Activated naive CD4-positive, alpha-beta T cell treated with anti-CD3 and anti-CD28 coated beads for 36 hours (primary cell): ENCODE measurements at places on chromosomes 4 and X. TPM values are rescaled to one million over a fixed set of nuclear protein-coding genes. Genes with fewer than 3 reads are reported as not detected.
A peak's percentile ranks its signal among the peaks of the same experiment; 100 is the strongest.

DNA sequence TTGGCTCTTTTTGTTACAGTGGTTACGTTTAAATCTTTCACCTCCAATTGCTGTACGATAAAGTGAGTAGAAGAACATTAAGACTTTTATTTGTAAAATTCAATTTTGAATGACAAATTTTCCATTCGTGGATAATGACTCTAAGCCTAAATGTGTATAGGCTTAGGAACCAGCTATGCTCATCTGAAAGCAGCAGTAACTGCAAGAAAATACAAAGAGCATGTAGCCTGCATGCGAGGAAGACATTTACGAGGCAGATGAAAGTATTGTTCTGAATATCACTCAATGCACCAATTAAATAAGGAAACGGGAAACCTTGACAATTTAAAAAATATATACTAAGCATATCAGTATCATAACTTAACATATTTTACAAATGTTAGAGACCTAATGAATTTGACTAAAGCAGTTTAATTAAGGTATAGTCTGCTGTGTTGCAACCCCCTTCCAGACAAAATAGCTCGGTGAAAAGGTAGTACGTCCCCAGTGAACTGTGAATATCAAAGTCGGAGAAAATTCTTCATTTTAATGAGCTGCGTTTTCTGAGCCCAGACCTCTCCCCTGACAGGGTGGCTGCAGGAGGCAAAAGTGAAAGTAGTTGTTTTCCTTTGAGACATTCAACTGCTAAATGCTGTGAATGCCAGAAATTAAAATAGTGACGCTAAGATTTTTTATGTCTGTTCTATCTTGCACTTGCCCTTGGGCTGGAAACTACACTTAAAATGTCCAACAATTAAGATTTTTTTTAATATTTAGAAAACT lies 1236.5 kb upstream of the TENM3 start:
- no peak for DNase-seq

GRCh38 chrX:133868682-133869081 lies 116.7 kb downstream of the GPC3 start:
- DNase-seq = no peak

DNA sequence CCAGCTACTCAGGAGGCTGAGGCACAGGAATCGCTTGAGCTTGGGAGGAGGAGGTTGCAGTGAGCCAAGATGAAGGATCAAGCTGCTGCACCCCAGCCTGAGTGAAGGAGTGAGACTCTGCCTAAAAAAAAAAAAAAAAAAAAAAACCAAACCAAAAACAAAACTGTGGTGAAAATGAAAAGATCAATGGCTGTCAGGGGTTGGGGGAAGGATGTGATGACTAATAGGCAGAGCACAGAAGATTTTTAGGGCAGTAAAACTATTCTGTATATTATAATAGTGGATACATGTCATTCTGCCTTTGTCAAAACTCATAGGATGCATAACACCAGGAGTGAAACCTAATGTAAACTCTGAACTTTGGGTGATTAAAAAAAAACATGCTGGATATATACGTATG lies 69.9 kb upstream of the ELOVL6 start:
- DNase-seq = peak; percentile 33

DNA sequence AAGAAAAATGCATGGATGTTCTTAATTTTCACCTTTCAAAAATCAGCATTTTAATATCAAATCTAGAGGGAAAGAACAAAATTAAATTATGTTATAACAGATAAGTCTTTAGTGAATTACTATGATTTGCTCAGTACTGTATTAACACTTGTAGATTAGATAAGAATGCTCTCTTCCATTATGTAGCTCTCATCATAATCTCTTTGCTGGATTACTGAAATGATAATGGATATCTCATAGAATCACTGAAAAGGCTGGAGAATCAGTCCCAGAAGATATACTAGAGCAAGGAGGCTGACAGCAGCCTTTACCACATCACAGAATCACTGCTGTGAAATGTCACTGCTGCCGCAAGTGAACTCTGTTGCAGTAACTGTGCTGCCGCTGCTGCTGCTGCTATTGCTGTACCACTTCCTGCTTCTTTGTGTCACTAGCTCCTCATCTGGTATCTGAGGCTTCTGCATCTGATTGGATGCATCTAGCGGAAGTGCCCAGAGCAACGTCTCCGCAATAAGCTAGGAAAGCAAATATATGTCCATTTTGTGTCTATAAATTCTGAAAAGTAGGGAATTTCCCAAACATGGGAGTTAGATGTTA lies 738.2 kb downstream of the ADGRL3 start:
- DNase-seq = no peak

- no peak for DNase-seq
Observed at GRCh38 chr4:85393201-85393600, 81.7 kb upstream of the ARHGAP24 start.

DNA sequence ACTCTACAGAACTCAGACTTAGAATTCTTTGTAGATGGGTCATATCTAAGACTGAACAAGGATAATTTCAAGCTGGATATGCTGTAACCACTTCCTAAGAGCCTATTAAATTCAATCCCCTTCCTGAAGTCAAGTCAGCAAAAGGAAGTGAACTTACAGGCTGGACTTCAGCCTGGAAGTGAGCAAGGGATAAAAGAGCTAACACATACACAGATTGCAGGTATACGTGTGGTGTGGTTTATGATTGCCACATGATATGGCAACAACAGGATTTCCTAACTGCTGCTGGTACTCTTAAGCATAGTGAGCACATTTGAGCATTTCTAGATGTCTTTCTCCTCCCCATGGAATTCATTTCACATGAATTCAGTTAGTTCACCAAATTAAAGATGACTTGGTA lies 38.2 kb upstream of the UXT start:
- no peak for DNase-seq

GRCh38 chr4:186813377-186814068 lies 89.9 kb upstream of the FAT1 start:
- no peak for DNase-seq

GRCh38 chr4:114539985-114540384 lies 58.6 kb upstream of the UGT8 start:
- DNase-seq = no peak

DNA sequence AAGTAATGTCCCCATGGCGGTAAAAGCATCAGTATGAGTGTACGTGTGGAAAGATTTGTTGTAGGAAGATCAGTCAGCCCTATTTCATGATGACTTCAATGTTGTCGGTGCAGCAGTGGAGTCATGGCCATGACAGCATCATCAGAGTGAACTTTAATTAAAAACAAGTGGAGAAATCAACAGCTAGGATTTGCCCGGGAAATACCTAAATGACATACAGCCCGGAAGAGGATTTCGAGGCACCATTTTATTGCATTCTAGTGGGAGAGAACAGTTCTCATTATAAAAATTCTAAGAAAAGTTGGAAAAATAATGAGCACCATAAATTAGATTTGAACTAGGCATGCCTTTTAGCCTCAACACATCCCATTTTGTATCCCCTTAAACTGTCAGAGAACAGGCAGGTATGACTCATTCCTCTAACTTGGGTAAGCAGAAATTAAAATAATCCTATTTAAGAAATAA lies 170.1 kb downstream of the SHROOM3 start:
- DNase-seq = no peak

DNA sequence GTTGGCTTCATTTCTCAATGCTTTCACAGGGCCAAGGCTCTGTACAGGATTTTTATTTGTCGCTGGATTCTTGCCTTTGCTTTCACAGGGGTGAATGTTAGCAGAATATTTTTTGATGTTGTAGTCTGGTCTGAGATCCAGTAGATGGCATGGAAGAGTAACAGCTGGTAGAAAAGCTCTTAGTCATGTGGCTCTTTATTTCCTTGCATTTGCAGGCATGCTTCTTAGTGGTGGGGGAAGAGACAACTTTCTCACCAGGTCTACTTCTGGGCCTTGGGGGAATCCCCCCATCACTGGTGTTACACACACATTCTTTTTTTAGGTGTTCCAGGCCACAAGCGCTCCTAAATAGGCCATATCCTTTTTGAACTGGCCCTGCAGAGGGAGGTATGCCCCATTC lies 58.2 kb upstream of the DKK2 start:
- no peak for DNase-seq

DNA sequence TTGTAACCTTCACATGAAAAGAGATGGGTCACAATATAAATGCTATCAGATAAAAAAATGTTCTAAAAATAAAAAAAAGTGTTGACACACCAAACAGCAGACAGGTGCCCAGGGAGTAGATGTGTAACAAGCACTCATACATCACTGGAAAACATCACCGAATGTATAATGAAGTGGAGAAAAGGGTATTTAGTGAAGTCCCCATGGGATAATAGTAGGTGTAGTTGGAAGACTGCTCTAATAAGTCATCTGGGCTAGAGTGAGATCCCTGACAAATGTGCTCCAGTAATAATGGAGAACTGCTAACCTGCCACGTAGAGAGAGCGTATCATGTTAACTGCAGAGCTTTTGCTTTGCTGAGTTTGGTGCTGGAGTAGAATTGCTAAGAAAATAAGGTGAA lies 152.0 kb downstream of the GRIA2 start:
- DNase-seq = no peak

GRCh38 chr4:154313004-154313585 lies 178.5 kb downstream of the DCHS2 start:
- no peak for DNase-seq

DNA sequence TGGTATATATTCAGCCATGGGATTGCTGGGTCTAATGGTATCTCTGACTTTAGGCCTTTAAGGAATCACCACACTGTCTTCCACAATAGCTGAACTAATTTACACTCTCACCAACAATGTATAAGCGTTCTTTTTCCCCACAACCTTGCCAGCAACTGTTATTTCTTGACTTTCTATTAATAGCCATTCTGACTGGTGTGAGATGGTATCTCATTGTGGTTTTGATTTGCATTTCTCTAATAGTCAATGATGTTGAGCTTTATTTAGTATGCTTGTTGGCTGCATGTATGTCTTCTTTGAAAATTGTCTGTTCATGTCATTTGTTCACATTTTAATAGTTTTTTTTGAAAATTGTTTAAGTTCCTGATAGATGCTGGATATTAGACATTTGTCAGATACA lies 235.2 kb downstream of the HEPH start:
- no peak for DNase-seq

GRCh38 chr4:88341227-88342192 lies 37.1 kb upstream of the HERC6 start:
- no peak for DNase-seq

DNA sequence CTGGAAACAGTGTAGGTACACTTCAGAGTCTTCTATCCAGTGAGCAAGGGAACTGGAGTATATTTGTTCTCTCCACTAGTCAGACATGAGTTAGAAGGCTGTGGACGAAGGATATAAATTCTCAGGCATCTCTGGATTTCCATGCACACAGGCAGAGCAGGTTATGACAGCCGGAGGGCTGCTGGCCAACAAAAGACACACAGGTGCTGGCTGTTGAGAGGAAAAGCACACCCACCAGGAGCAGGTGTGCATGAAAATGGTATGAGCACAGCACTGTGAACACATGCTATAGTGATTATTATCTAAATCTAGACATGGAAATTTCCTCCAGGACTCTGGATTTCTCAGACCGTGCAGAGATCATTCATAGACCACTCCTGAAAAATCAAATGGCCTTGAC lies 444.7 kb upstream of the RPS6KA3 start:
- no peak for DNase-seq

- no peak for DNase-seq
Observed at GRCh38 chr4:16171831-16172230, 54.4 kb downstream of the TAPT1 start.

- DNase-seq = peak; percentile 68
Observed at GRCh38 chrX:130173190-130173895, 1.6 kb downstream of the RAB33A start.

GRCh38 chr4:170089274-170089667 lies 485 bp downstream of the AADAT start:
- no peak for DNase-seq

DNA sequence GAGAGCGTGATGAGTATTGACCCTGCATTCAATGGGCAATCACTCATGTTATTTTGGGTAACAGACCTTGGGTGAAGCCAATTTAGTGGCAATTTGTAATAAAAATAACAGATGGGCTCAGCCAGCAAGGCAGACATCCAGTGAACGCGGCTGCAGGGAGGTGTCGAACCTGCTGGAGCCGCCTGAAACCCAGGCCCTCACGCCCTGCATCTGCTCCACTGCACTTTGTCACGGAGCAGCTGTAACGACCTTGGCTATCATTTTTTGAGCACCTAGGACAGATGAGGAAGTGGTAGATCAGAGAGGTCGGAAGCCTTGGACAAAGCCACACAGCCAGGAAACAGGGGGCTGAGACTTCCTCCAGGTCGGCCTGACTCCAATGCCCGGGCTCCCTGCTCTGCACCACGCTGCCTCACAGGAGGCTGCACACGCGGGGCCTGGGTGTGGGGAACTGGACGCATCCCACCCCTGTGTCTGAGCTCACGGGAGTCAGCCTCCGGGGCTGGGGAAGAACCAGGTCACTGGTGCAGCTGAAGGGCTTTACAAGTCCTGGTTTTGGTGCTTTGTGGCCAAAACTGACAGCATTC lies 19.4 kb downstream of the HMX1 start:
- no peak for DNase-seq

- no peak for DNase-seq
Observed at GRCh38 chrX:49176421-49177326, 5.0 kb downstream of the PLP2 start.

Gene MAGEB17
- not detected for total RNA-seq

Gene CFAP299
- total RNA-seq = not detected

Gene LONRF3
- total RNA-seq = 5.0 TPM

Gene RNF128
- total RNA-seq = not detected

Gene ACE2
- total RNA-seq = not detected

Gene ZMAT1
- 2.8 TPM for total RNA-seq

Gene CCSER1
- total RNA-seq = not detected

Gene DTHD1
- 0.25 TPM for total RNA-seq

Gene GABRG1
- not detected for total RNA-seq

Gene UCHL1
- 2.0 TPM for total RNA-seq

Gene SSX2
- not detected for total RNA-seq
